ENCODE measurements at places on chromosomes 2 and 18.

DNA sequence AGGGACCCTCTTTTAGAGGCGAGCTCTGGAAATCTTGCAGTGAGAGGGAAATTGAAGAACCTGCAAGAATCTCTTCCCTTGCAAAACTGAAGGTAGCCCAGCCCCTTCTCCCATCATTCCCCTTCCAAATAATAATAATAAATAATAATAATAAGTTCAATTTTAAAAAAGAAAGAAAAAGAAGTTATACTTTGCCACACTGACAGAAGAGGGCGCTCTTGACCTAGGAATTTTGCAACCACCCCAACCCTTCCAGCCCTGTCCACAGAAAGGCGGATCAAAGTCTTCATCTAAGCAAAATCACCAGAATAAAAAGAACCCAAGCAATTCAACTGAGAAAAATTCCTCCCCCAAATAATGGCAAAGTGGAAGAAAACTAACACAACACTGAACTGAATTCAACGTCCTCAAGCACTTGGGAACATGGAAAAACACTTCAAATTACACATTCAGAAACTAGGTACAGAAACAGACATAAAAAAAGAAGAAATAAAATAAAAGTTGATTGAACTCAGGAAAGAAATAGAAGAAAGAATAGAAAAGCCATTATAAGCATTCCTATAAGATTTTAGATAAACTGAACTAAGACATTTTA lies 98.9 kb upstream of the GLS start:
- no peaks in the 10 kb centered on the region for H3K4me1 ChIP-seq
- H3K27me3 ChIP-seq = no peaks in the 10 kb centered on the region
- no peak for DNase-seq

GRCh38 chr18:13159579-13159978 lies 59.0 kb upstream of the LDLRAD4 start:
- no peak for DNase-seq
- H3K27me3 ChIP-seq = no peaks in the 10 kb centered on the region
- H3K36me3 ChIP-seq = no peaks in the 10 kb centered on the region
- no peaks in the 10 kb centered on the region for H3K4me1 ChIP-seq
- no peak overlapping the region for H3K27ac ChIP-seq

- no peaks in the 10 kb centered on the region for H3K36me3 ChIP-seq
- DNase-seq = no peak
- peak overlapping the region; percentile 17 for H3K27ac ChIP-seq
- no peak overlapping the region for H3K4me3 ChIP-seq
Observed at GRCh38 chr2:176583607-176584006, 314.4 kb downstream of the MTX2 start.

DNA sequence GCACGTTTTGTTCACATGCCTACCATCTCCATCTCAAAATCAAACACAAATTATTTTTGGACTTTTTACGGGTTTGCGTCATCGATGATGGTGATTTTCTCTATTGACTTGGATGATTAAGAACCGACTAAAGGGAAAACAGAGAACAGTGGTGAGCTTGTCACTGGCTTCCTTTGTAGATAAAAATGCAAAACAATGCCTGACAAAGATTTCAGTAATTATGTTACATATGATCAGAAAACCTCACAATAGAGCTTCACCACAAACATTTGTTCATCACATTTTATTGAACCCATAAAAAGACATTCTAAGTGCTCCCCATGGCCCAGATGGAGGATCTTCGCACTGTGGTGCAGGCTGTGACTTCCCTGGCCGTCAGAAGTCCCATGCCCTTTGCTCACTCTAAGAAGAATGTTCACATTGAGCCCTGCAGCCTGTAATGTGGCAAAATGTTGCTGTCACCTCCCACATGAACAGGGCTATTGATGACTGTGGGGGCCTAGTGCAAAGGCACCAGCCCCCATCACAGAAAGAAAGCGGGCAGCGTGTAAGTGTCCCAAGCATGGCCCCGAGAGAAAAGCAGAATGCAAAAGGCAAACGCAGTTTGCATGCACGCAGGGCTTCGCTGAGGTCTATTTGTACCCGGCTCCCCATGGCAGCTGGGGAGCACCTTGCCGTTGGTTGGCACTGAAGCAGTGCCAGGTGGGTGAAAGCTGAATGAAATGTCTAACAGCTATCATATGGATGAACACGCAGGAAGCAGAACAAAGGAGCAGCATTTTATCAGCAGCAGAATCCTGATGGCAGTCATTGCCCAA lies 60.6 kb downstream of the BCL2 start:
- H3K4me3 ChIP-seq = no peak overlapping the region
- H3K27ac ChIP-seq = peak overlapping the region; percentile 11
- H3K4me1 ChIP-seq = no peaks in the 10 kb centered on the region

GRCh38 chr2:151207100-151207499 lies 54.6 kb downstream of the RBM43 start:
- no peaks in the 10 kb centered on the region for H3K36me3 ChIP-seq
- no peak for DNase-seq
- no peak overlapping the region for H3K27ac ChIP-seq
- no peak overlapping the region for H3K4me3 ChIP-seq

DNA sequence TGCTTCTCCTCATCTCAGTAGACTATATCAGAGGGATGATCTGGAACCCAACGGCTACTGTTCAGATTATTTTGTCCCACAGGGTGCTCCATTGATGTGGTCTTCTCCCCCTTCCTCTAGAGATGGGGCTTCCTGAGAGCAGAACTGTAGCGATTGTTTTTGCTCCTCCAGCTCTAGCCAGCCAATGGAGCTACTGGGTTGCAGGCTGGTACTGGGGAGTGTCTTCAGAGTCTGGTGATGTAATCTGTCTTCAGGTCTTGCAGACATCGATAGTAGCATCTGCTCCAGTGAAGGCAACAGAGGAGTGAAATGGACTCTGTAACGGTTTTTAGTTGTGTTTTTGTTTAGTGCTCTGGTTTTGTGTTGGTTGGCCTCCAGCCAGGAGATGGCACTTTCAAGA lies 621.9 kb downstream of the RNF144A start:
- H3K4me1 ChIP-seq = no peaks in the 10 kb centered on the region
- H3K36me3 ChIP-seq = no peaks in the 10 kb centered on the region
- no peak overlapping the region for H3K4me3 ChIP-seq
- H3K27ac ChIP-seq = no peak overlapping the region
- no peaks in the 10 kb centered on the region for H3K27me3 ChIP-seq

DNA sequence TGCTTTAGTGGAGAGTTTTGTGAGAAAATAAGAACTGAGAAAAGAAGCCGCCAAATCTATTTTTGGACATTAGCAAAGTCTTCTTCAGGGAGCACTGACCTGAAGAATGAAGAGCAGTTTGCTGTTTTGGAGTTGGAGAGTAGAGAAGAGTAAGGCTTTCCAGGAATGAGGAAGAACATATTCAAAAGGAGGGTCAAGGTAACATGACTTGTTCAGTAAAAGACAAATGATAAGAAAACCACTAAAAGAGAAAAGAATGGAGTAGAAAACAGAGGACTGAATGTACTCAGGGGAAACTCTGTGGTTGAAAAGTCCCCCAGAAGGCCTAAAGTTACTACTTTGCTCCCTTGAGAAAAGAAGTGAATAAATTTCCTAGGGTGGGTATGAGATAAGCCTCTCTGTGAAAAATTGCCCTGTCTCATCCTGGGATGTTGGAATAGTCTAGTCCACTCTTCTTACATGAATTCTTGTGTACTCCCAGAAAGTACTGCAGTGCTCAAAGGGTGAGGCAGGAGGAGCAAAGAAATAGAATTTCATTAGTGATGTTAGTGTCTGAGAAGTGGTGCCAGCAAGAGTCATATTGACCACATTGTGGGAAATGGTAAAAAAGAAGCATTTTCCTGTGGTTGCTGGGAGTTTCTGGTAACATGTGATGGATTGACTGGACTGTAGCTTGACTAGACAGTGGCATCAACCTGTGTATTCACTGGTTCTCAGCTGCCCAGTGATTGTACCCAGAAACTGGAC lies 27.8 kb downstream of the MBD5 start:
- peaks cover 3% of the 10 kb centered on the region for H3K4me1 ChIP-seq
- no peaks in the 10 kb centered on the region for H3K36me3 ChIP-seq
- no peak for DNase-seq
- no peak overlapping the region for H3K4me3 ChIP-seq
- no peaks in the 10 kb centered on the region for H3K27me3 ChIP-seq

DNA sequence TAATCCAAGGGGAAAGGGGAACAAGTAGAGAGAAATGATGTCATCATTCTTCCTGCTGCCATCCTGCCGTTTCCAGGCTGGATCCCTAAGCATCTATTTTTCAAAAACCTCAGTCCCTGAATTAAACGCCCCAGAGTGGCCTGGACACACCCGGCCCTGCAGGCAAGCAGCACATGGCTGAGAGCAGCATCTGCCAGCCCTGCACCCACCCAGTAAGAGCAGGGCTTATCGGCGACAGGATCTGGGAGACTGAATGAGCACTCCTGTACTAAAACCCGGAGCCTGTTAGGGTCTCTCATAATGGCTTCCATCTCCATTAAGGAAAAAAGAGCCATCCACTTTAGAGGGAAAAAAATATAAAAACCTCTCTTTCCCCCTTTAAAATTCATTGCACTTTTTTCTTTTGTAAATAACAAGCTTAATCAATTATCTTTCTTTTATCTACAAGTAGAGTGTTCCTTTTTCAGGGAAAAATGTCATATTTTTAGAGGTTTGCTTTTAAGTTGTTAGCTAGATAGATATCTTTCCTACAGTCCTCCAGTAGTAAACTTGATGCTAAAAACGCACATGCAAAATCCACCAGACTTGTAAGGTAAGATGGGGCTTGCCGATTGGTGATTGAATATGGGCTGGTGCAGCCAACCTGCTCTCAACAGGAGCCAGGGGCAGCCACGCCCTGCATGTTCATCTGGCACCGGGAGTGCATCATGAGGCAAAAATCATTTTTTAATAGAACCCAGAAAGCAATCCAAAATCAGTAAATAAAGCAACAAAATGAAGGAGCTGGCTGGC lies 457.8 kb downstream of the EIPR1 start:
- no peaks in the 10 kb centered on the region for H3K36me3 ChIP-seq
- no peak for DNase-seq
- H3K27ac ChIP-seq = no peak overlapping the region
- H3K4me3 ChIP-seq = no peak overlapping the region
- no peaks in the 10 kb centered on the region for H3K27me3 ChIP-seq

DNA sequence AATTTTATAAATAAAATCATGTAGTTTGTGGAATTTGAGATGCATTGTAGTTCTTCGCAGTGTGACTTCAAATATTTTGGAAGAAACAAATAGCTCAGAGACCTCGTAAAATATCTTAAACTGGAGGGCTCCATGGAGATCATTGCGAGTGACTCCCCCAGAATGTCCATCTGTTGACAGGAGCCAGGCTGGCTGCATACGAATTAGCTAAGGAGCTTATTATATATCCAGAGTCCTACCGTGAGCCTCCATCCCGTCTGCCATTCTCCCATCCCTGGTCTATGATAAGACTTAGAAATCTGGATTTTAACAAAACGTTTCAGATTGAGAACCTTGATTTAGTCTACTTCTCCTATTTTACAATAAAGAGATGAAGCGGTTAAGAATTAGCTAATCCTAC lies 80.2 kb downstream of the MSH2 start:
- no peak for DNase-seq
- H3K36me3 ChIP-seq = no peaks in the 10 kb centered on the region

GRCh38 chr2:16750175-16750924 lies 84.7 kb upstream of the CYRIA start:
- no peak overlapping the region for H3K4me3 ChIP-seq
- H3K4me1 ChIP-seq = no peaks in the 10 kb centered on the region
- H3K27me3 ChIP-seq = no peaks in the 10 kb centered on the region
- no peak overlapping the region for H3K27ac ChIP-seq

DNA sequence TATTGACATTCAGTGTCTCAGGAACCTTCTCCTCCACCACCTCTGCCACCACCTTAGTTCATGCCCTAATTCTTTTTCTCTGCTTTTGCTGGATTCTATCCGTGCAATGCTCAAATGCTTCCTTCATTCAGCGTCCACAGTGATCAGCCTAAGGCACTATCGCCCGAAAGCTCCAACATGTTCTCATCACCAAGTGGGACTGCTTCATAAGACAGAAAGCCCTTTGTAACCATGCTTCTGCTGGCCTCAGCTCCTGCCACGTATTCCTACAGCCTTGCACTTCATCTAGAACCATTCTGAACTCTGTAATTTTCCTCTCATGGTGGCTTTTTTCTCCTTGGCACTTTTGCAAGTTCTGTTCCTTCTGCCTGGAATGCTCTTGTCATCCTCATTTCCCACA lies 222.9 kb downstream of the HNMT start:
- no peaks in the 10 kb centered on the region for H3K27me3 ChIP-seq
- no peak for DNase-seq
- no peak overlapping the region for H3K27ac ChIP-seq
- no peaks in the 10 kb centered on the region for H3K4me1 ChIP-seq

GRCh38 chr2:123870881-123871276 lies 154.2 kb upstream of the CNTNAP5 start:
- H3K27me3 ChIP-seq = no peaks in the 10 kb centered on the region
- H3K27ac ChIP-seq = no peak overlapping the region
- H3K4me3 ChIP-seq = no peak overlapping the region

- no peak overlapping the region for H3K4me3 ChIP-seq
- H3K36me3 ChIP-seq = no peaks in the 10 kb centered on the region
- no peaks in the 10 kb centered on the region for H3K27me3 ChIP-seq
Observed at GRCh38 chr2:22355816-22356433, 1029.1 kb upstream of the KLHL29 start.

- H3K27ac ChIP-seq = no peak overlapping the region
- DNase-seq = no peak
- H3K4me3 ChIP-seq = no peak overlapping the region
- H3K36me3 ChIP-seq = no peaks in the 10 kb centered on the region
- H3K27me3 ChIP-seq = no peaks in the 10 kb centered on the region
- no peaks in the 10 kb centered on the region for H3K4me1 ChIP-seq
Observed at GRCh38 chr2:204072443-204073324, 136.1 kb downstream of the ICOS start.

- H3K4me3 ChIP-seq = no peak overlapping the region
- DNase-seq = no peak
- no peaks in the 10 kb centered on the region for H3K27me3 ChIP-seq
- no peak overlapping the region for H3K27ac ChIP-seq
- no peaks in the 10 kb centered on the region for H3K4me1 ChIP-seq
Observed at GRCh38 chr2:210072922-210073509, 70.6 kb downstream of the RPE start.

DNA sequence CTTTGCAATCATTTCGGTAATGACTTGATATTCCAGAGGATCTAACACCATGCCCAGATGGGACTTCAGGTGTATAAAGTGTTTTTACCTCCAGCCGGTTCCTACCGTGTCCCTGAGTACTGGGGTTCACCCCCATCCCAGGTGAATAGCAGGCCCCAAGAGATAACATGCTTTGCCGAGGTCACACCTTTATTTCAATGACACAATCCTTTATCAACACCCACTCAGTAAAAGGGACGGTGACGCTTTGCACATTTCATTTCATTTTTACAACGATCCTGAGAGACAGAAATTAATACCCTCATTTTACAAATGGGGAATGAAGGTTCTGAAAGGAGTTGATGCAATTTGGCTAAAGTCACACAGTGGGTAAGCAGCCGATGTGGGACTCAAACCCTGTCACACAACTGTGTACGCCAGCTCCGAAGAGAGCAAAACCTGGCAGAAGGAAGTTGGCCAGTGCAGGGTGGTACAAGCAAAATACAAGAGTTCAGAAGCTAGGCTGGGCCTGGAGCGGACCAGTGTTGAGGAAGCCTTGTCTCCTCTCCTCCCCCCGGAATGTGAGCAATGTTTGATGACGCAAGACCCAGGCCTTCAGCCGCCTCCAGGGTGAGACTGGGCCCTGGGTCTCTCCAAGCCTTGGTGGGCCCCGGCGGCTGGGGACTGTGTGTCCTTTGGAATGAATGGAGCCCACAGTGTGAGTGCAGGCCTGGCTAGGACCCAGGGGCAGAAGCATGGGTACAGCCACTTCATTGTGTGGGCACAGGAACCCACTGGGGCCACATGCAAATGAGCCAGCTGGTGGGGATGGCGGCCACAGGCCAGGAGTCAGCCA lies 139.6 kb upstream of the MYCN start:
- no peaks in the 10 kb centered on the region for H3K4me1 ChIP-seq
- H3K4me3 ChIP-seq = no peak overlapping the region
- H3K36me3 ChIP-seq = no peaks in the 10 kb centered on the region
- no peaks in the 10 kb centered on the region for H3K27me3 ChIP-seq

All from uterus (tissue), 4 donors.